ENCODE measurements at places on chromosomes 7 and 10. TPM values are rescaled to one million over a fixed set of nuclear protein-coding genes. Genes with fewer than 3 reads are reported as not detected.

The AKR1B1 gene
- total RNA-seq = 151 TPM

The VSTM4 gene
- total RNA-seq = 25.2 TPM

The PLXNA4 gene
- 0.05 TPM for total RNA-seq

The GATA3 gene
- total RNA-seq = 0.11 TPM

The IMMP2L gene
- 12.8 TPM for total RNA-seq

Measured in myocyte (in vitro differentiated cells).